ENCODE measurements at places on chromosomes 1 and 21. TPM values are rescaled to one million over a fixed set of nuclear protein-coding genes. Genes with fewer than 3 reads are reported as not detected.

The ADORA3 gene
- total RNA-seq: 5.2 TPM

The TMOD4 gene
- 1.6 TPM for total RNA-seq

The FCRL6 gene
- total RNA-seq: not detected

The ADAMTS5 gene
- total RNA-seq: 14.5 TPM

The PPIAL4G gene
- total RNA-seq: not detected

The DCDC2B gene
- not detected for total RNA-seq

The NES gene
- 37.4 TPM for total RNA-seq

The SPRR2A gene
- total RNA-seq: 2.5 TPM

The PIK3CD gene
- 15.5 TPM for total RNA-seq

The FCRL1 gene
- total RNA-seq: 0.66 TPM

The AJAP1 gene
- total RNA-seq: 0.66 TPM

DNA sequence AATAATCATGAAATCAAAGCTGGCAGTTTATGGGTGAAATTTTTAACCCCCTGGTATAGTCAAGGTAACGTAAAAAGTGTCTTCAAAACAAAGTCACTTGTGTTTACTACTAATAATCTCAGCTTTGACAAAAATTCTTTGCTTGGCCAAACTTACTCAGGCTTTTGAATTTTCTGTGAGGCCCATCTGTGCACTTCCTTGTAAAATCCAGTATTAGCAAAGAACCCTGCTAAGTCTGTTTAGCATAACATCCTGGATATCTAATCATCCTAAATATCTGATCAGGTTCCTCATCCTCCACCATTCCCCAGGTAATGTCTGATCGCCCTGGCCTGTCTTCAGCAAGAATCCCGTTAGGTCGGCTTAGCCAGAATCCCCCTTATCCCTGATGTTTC is 3.0 kb downstream of the LYST start:
- no peaks in the 10 kb centered on the region for H3K36me3 ChIP-seq
- peaks cover 50% of the 10 kb centered on the region for H3K4me1 ChIP-seq
- no peak overlapping the region for H3K4me3 ChIP-seq
- no peak overlapping the region for H3K27ac ChIP-seq
- DNase-seq: no peak
- no peaks in the 10 kb centered on the region for H3K27me3 ChIP-seq

- peaks cover 16% of the 10 kb centered on the region for H3K4me1 ChIP-seq
- DNase-seq: no peak
- H3K36me3 ChIP-seq: no peaks in the 10 kb centered on the region
- no peak overlapping the region for H3K27ac ChIP-seq
- peak overlapping the region; percentile 2 for H3K4me3 ChIP-seq
These were observed 460.6 kb downstream of the DSCAM start for GRCh38 chr21:40386294-40386911.

GRCh38 chr1:241157435-241157834 is 199.6 kb downstream of the RGS7 start:
- no peaks in the 10 kb centered on the region for H3K27me3 ChIP-seq
- H3K36me3 ChIP-seq: no peaks in the 10 kb centered on the region
- H3K27ac ChIP-seq: no peak overlapping the region
- no peak overlapping the region for H3K4me3 ChIP-seq

- H3K4me3 ChIP-seq: no peak overlapping the region
- DNase-seq: peak; percentile 96
- H3K27me3 ChIP-seq: no peaks in the 10 kb centered on the region
- peaks cover 13% of the 10 kb centered on the region for H3K4me1 ChIP-seq
- no peak overlapping the region for H3K27ac ChIP-seq
These were observed 6.0 kb upstream of the PITHD1 start for GRCh38 chr1:23772049-23772853.

DNA sequence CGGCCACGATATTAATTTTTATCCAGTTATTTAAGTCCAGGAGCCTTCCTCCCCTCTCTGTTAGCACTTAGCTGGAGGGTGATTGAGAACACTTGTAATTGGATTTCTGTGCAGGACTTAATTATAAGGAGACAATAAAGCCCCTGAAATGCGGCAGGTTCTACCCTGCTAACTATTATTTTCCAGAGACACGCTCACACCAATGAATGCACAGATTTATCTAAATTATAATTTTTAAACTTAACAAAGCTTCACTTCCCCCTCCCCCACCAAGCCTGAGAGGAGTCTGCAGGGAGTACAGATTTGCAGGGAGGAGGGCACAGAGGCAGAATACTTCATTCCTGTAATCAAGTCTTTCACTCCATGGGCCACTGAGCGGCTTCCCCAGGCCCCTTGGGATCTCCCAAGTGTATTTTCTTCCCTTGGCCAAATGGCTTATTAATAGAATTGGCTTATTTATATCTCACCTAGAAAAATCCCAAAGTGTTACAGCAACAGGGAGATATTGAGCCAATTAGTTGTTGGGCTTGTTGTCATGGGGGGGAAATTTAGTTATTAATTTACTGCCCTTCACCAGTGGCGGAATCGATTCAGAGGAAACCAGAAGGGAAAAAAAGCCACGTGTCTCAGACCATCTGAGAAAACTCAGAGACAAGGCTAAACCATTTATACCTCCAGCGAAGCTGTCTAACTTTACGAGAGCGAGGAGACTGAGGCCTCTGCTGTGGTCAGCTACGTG is 99.0 kb upstream of the CD34 start:
- no peak overlapping the region for H3K4me3 ChIP-seq
- H3K27me3 ChIP-seq: no peaks in the 10 kb centered on the region
- H3K36me3 ChIP-seq: no peaks in the 10 kb centered on the region
- no peak for DNase-seq
- no peaks in the 10 kb centered on the region for H3K4me1 ChIP-seq
- H3K27ac ChIP-seq: no peak overlapping the region

DNA sequence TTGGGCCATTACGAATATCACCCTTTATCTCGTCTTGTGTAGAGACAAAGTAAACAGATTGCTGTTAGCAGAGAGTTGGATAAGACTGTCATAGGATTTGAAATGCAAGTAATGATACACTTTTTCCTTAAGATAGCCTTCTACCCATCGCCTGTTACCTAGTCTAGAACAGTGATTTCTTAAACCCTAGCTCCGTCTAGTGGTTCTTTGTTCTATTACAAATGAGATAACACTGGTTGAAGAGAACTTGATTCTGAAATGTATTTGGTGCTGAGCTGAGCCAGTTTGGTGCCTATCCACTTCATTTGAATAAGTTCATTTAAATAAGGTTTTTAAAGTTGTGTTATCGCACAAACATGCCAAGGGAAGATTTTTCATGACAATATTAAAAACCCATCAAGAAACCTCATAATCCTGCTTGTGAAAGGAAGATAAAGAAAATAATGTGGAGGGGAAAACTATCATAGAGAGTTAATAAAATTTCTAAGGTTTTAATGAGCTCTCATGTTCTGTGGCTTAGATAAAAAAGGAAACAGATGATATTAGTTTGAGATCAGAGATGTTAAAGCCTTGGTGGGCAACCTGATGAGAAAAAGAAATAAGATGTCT is 1.5 kb upstream of the KCNH1 start:
- no peak overlapping the region for H3K4me3 ChIP-seq
- DNase-seq: no peak
- H3K36me3 ChIP-seq: no peaks in the 10 kb centered on the region
- peaks cover 46% of the 10 kb centered on the region for H3K27me3 ChIP-seq

DNA sequence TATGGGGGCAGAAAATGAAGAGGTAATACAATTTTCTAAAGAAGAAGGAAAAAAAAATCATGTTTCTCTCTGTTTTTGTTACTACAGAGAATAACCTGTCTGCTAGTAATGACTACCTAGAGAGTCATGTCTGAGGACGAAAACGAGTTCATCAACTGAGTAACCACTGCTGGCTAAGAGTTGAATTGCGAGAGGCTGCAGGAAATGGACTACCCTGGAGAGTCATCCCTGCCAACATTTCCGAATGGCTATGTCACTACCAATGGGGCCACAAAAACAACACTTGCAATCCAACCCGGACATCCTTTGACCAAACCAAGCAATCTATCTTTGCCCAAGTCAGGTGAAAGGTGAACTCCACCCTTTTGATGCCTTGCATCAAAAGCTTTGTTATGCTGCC is 120.6 kb downstream of the FCRL5 start:
- no peak overlapping the region for H3K27ac ChIP-seq
- H3K27me3 ChIP-seq: no peaks in the 10 kb centered on the region
- DNase-seq: no peak
- no peaks in the 10 kb centered on the region for H3K4me1 ChIP-seq
- no peak overlapping the region for H3K4me3 ChIP-seq
- no peaks in the 10 kb centered on the region for H3K36me3 ChIP-seq

GRCh38 chr1:152761609-152762213 is 3.9 kb downstream of the KPRP start:
- no peaks in the 10 kb centered on the region for H3K4me1 ChIP-seq
- H3K36me3 ChIP-seq: no peaks in the 10 kb centered on the region
- no peak overlapping the region for H3K4me3 ChIP-seq
- no peak for DNase-seq
- no peaks in the 10 kb centered on the region for H3K27me3 ChIP-seq

DNA sequence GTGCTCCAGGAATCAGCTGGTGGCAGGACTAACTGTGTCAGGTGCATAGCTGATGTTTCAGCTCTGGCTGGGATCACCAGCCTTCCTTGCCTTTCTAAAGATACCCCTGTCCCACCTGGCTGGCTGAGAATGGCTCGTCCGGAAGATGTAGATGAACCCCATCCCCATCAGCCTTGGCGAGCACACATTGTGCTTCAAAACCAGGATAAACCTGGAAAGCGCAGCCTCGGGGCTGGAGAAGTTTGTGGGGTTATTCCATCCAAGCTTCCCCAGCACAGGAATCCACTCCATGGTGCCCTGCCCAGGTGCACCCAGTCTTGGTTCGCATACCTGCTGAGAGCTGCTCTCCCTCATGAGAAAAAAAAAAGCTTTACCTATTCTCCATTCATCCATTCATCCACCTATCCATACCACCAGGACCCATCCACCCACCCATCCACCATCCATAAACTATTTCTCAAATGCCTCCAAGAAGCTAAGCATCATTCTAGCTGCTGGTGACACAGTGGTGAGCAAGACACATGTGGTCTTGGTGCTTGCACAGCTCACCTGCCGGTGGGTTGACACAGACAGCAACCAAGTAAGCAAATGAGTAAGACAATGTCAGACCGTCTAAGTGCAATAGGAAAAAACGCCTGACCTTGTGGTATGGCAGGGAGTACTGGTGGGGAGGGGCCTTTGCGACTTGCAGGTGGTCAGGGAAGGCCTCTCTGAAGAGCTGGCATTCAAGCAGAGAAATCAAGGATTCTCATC is 94.0 kb downstream of the DMRTB1 start:
- DNase-seq: no peak
- no peaks in the 10 kb centered on the region for H3K36me3 ChIP-seq
- no peak overlapping the region for H3K4me3 ChIP-seq
- H3K4me1 ChIP-seq: no peaks in the 10 kb centered on the region
- H3K27me3 ChIP-seq: no peaks in the 10 kb centered on the region

DNA sequence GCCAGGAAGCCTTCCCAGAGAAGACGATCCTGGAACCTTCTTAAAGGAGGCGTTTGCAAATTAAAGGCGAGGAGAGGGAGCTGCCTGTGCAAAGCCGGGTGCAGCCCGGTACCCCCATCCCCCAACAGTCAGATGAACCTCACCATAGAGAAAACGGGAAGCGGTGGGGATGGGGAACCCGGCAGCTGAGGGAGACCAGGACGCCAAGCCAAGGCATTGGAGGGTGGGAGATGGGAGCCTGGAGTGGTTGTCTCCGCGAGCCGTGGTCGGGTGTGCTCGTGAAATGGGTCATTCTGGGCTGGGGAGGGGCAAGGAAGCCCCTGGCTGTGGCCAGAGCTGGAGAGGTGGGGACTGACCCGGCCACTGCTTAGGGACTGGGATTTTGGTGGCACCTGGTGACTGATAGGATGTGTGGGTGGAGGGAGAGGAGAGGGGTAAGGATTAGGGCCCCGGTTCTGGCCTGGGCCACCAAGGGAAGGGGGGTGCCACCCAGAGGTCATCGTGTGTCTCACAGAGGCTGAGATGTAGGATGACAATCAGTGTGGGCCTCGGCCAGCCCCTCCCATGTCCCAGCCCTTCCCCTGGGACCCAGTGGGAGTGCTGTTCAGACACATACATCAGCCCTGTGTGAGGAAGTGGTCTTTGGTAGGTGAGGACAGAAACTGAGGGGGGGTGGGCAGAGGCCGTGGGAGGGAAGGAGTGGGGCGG is 676 bp upstream of the PADI2 start:
- H3K4me3 ChIP-seq: peak overlapping the region; percentile 57
- no peak overlapping the region for H3K27ac ChIP-seq
- peaks cover 18% of the 10 kb centered on the region for H3K4me1 ChIP-seq

- no peaks in the 10 kb centered on the region for H3K4me1 ChIP-seq
- no peak overlapping the region for H3K4me3 ChIP-seq
- H3K27ac ChIP-seq: no peak overlapping the region
- H3K27me3 ChIP-seq: no peaks in the 10 kb centered on the region
- no peaks in the 10 kb centered on the region for H3K36me3 ChIP-seq
These were observed 252.7 kb downstream of the LRRC40 start for GRCh38 chr1:69952676-69953075.

DNA sequence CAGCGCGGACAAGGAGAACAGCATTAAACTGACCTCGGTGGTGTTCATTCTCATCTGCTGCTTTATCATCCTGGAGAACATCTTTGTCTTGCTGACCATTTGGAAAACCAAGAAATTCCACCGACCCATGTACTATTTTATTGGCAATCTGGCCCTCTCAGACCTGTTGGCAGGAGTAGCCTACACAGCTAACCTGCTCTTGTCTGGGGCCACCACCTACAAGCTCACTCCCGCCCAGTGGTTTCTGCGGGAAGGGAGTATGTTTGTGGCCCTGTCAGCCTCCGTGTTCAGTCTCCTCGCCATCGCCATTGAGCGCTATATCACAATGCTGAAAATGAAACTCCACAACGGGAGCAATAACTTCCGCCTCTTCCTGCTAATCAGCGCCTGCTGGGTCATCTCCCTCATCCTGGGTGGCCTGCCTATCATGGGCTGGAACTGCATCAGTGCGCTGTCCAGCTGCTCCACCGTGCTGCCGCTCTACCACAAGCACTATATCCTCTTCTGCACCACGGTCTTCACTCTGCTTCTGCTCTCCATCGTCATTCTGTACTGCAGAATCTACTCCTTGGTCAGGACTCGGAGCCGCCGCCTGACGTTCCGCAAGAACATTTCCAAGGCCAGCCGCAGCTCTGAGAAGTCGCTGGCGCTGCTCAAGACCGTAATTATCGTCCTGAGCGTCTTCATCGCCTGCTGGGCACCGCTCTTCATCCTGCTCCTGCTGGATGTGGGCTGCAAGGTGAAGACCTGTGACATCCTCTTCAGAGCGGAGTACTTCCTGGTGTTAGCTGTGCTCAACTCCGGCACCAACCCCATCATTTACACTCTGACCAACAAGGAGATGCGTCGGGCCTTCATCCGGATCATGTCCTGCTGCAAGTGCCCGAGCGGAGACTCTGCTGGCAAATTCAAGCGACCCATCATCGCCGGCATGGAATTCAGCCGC is 2.5 kb downstream of the S1PR1 start:
- peak overlapping the region; percentile 85 for H3K4me3 ChIP-seq
- H3K4me1 ChIP-seq: peaks cover 36% of the 10 kb centered on the region
- peaks cover 9% of the 10 kb centered on the region for H3K36me3 ChIP-seq
- DNase-seq: no peak

Data from esophagus muscularis mucosa (tissue), 4 donors.